Erythroblast (primary cell): ENCODE measurements at places on chromosomes 6 and 20.

- DNase-seq = no peak
These were observed 444.1 kb upstream of the SOX4 start for GRCh38 chr6:21149470-21149869.

DNA sequence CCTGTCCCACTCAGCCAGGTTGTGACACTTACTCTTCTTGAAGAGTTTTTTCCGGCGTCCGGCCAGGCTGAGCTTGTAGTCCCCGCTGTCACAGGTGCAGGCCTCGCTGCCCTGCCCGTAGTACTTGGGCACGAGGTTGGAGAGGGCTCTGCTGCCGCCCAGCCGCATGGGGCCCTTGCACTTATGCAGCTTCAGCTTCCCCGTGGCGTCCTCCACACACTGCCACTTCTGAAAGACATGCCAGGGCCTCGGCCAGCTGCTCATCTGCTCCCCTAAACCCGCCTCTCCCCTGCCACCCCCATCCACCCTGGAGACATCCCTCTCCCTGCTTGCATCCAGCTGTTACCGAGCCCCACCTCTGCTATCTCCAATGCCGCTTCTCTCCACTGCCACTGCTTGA, 113.1 kb downstream of the SULF2 start:
- no peak for DNase-seq

DNA sequence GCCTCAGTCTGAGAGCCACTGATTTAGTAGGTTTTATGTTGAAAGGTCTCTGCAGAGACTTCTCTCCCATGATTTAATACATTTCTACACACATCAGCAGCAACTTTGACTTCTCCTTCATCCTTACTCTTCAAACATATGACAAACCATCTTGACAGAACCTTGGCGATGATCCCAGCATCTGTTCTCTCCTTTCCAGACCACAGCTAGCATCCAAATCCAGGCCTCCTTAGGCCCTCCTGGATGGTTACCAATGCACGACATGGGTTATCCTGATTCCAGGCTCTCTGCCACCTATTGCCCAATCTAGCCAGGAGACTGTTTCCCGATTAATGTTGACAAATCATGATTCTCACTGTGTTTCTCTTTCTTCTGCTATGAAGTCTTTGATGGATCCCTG, 16.8 kb downstream of the LAMA4 start:
- DNase-seq = no peak

DNA sequence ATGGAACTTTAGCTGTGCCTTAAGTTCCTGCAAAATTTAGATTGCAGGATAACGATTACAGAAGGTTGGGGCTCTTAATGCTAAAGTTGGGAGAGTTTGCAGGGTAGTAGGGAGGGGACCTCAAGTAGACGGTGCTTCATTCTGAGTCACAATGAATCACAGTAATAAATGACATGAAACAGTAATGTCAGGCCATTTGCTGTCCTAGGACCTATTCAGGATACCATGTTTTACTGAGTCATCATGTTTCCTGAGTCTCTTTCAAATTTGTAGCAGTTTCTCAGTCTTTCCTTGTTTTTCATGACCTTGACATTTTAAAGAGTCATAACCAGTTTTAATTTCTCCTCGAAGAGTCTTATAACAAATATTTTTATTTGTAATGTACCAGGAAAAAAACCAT, 406.9 kb upstream of the MAP3K7 start:
- DNase-seq = no peak

DNA sequence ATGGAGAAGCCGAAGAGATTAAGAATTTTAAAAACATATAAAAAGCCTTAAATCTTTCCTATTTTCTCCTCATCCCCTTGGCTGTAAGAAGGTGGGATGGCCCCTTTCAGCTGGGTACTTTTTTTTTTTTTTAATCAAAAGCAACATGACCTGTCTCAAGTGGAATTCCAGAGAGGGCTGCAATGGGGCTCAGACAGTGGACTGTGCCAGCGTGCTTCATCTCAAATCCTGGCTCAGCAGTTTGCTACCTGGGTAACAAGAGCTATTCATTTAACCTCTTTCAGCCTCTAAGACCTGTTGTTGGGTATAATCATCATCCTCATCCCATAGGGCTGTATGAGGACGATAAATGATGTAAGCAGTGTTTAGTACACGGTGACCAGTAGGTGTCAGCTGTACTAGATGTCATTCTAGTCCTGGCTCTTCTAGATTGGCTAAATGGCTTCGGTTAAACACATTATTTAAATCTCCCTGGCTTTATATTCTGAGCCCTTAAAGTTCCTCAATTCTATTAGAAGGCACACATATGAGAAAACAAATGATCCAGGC, 6.9 kb upstream of the PPP1R3G start:
- DNase-seq = peak; percentile 17
